ENCODE measurements at places on chromosomes 5 and 9. TPM values are rescaled to one million over a fixed set of nuclear protein-coding genes. Genes with fewer than 3 reads are reported as not detected.

LURAP1L gene
- polyA plus RNA-seq, result 2.8 TPM

FBXL7 gene
- 18.8 TPM for polyA plus RNA-seq

TAF11L5 gene
- polyA plus RNA-seq, result not detected

ZCCHC9 gene
- 8.0 TPM for polyA plus RNA-seq
